Chondrocyte (in vitro differentiated cells): ENCODE measurements at places on chromosomes 16 and 17. TPM values are rescaled to one million over a fixed set of nuclear protein-coding genes. Genes with fewer than 3 reads are reported as not detected.

GRCh38 chr16:73614131-73614530, 566.2 kb upstream of the ZFHX3 start:
- peaks cover 21% of the 10 kb centered on the region for H3K27me3 ChIP-seq
- no peaks in the 10 kb centered on the region for H3K36me3 ChIP-seq
- H3K4me3 ChIP-seq, result no peak overlapping the region
- H3K27ac ChIP-seq, result no peak overlapping the region

TANC2 gene
- 52.1 to 55.7 TPM (median 55.3 TPM) in 3 replicates for total RNA-seq

- peak overlapping the region; percentile 75 for H3K27ac ChIP-seq
- no peaks in the 10 kb centered on the region for H3K27me3 ChIP-seq
- H3K36me3 ChIP-seq, result peaks cover 18% of the 10 kb centered on the region
- DNase-seq, result no peak
Measured at GRCh38 chr17:59643159-59644140, 23.8 kb downstream of the CLTC start.

DNA sequence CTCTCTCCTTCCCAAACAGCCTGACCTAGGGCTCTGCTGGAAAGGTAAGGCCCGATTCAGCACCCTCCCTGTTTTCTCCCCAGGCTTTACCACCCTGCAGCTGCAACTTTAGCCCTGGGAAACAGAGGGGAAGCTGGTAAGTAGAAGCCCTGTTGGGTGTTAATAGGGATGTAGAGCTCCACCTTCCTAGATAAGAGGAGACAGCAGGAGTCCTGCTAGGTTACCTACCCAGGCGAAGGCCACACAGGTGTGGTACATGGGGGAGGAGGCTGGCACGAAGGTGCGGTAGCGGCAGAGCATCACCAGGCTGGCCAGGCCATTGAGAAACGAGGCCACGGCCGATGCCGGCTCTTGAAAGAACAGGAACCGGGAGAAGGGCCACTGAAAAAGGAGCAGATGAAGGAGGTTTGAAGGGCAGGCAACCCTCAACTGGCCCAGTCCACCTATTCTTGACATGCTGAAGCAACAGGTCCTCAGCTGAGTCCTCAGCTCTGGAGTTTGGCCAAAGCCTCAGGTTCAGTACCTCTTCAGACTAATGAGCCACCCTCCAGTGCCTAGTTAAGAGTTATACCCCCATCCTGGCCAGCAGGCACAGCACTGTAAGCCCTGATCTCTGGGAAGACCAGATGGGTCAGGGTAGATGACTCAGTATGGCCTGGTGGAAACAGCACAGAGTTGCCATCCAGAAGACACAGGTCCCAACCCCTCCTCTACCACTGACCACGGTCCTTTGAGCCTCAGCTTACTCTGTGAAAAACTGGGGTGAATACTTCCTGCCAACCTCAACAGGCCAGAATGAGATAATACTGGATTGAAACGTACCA, 3.3 kb downstream of the PGAP3 start:
- H3K4me1 ChIP-seq, result peaks cover 23% of the 10 kb centered on the region
- no peak overlapping the region for H3K27ac ChIP-seq
- no peak for DNase-seq
- no peak overlapping the region for H3K4me3 ChIP-seq
- peaks cover 12% of the 10 kb centered on the region for H3K36me3 ChIP-seq
- H3K27me3 ChIP-seq, result no peaks in the 10 kb centered on the region

DNA sequence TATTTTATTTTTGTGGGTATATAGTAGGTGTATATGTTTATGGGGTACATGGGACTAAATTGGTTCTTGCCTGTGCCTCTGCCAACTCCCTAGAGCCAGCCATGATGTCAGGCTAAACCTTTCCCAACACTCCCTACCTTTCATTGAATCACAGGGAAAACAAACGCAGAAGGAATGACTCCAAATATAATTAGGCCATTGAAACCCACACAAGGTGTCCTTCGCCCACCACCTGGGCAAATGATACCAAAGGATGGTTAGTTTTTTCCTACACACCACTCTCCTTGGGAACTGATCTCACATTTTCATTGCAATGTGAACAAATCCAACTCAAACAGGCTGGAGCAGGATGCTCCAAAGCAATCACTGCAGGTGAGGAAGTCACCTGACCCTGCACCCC, 27.5 kb downstream of the WSB1 start:
- DNase-seq, result no peak
- no peaks in the 10 kb centered on the region for H3K27me3 ChIP-seq
- H3K36me3 ChIP-seq, result peaks cover 11% of the 10 kb centered on the region
- no peak overlapping the region for H3K4me3 ChIP-seq
- peaks cover 17% of the 10 kb centered on the region for H3K4me1 ChIP-seq
